Activated naive CD8-positive, alpha-beta T cell treated with anti-CD3 and anti-CD28 coated beads for 36 hours (primary cell): ENCODE measurements at places on chromosomes 4 and X. TPM values are rescaled to one million over a fixed set of nuclear protein-coding genes. Genes with fewer than 3 reads are reported as not detected.

Gene TIMM17B
- 60.5 TPM for total RNA-seq

Gene SLITRK4
- total RNA-seq: not detected

Gene RAB9A
- 33.8 TPM for total RNA-seq

Gene COL25A1
- total RNA-seq: 0.36 TPM

Gene ADAMTS3
- total RNA-seq: not detected

Gene SRPK3
- not detected for total RNA-seq

Gene RTL3
- not detected for total RNA-seq

Gene ADGRG4
- total RNA-seq: not detected

Gene MAGEA1
- total RNA-seq: not detected

Gene AMER1
- 4.4 TPM for total RNA-seq

Gene ZNF674
- total RNA-seq: 1.3 TPM

Gene AFAP1
- 13.6 TPM for total RNA-seq

Gene XK
- total RNA-seq: 0.06 TPM

Gene TRAPPC11
- total RNA-seq: 21.6 TPM

Gene AMBN
- total RNA-seq: not detected

Gene MAGEB17
- total RNA-seq: not detected

DNA sequence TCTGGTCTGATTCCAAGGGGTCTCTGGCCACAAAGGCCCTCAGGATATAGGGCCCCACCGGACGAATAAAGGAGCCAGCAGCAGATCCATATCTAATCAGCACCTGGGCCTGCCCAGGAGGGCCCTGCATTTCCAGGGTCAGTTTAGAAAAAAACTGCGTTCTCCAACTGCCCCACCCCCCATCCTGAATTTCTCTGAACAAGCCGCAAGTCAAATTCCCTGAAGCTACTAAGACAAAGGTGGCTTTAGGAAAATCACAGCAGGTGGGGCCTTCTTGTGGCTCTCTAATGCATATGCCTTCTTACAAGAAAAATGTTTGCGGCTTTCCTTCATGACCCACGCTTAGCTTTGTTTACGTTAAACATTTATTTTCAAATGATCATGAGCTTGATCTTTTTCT is 76.6 kb downstream of the MBNL3 start:
- no peak for DNase-seq

- no peak for DNase-seq
Observed at GRCh38 chrX:68443155-68443868, 10.0 kb upstream of the OPHN1 start.

DNA sequence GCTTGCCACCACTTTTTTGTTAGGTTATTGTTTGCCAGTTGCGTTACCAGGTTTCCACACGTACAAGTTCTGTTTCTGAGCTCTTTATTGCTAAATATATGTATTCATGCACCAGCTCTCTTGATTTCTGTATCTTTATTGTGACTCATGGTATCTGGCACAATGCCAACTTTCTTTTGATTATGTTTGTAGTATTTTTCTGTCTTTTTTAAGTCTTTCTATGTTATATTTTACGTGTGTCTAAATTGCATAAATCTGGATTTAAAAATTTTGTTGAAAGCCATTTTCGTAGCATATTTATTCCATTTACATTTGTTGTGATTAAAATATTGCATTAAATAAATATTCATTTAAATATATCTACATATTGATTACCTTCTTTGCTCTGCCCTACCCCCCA is 73.8 kb downstream of the KDM6A start:
- DNase-seq: no peak

DNA sequence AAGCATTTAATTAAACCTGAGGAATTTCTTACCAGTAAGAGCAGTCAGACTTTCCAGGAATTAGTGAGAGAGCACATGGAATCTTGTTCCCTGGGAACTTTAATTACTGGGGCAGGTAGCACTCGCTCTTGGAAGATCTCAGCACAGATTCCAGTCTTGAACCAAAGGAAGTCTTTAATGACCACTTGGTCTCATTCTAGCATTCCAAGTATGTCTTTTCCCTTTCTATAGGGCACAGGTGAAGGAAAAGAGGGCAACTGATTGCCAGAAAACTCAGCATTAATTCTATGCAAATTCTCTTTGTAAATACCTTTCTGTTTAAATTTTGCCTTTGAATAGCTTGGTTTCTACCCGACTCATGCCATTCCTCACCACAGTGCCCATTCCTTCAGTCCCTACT is 236.6 kb downstream of the LDB2 start:
- DNase-seq: no peak

DNA sequence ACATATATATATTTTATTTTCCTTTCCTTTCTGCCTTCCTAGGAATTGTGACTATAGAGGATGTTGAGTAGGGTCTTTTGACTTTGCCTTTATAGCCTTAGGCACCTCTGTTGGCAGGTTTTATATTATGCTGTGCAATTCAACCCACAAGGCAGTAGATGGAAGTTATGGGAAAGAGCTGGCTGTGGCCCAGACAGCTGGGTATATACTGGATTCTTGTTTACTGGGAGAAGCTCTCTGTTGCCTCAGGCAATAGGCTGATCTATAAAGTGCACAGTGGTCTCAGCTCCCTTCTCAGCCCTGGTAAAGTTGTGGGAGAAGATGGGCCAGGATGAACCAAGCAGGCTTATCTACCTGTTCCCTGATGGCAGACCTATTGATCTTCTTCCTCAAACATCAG is 342.0 kb downstream of the GBA3 start:
- DNase-seq: no peak

DNA sequence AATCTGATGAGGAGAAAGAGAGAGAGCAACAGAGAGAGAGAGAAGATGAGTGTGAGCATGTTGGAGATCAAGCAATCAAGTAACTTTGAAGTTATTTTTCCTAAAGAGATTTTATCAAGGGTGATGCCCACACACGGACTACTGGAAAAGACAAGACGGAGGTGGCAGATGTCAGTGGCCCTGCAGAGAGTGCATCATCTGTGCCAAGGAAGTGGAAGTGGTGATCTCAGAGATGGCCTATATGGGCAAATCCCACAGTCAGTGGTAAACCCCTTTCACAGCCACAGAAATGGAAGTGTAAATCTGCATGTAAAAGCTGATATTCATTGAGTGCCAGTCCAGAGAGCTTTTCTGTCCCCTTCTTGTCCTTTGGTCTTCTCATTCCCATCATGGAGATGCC is 577.2 kb upstream of the AADAT start:
- no peak for DNase-seq

DNA sequence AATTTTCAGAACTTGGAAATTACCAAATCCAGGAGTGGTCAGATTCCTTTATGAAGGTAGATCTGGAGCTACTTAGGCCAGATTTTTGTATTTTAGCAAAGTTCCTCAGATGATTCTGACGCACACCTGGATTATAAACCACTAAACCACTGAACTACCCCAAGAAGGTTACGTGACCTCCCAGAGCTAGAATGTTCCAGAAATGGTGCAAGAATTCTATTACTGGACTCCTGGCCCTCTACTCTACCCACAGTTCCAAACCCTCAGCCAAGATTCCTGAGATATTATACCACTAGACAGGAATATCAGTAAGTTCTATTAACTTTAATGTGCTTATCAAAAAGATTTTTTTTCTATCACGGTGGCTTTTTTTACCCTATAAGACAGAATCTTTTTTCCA is 67.1 kb downstream of the ABCG2 start:
- DNase-seq: no peak

GRCh38 chrX:71930298-71930697 is 19.7 kb downstream of the NHSL2 start:
- no peak for DNase-seq

- DNase-seq: no peak
Observed at GRCh38 chr4:158841540-158841939, 72.7 kb downstream of the FNIP2 start.

- DNase-seq: no peak
Observed at GRCh38 chr4:113109106-113109718, 59.8 kb downstream of the ANK2 start.

DNA sequence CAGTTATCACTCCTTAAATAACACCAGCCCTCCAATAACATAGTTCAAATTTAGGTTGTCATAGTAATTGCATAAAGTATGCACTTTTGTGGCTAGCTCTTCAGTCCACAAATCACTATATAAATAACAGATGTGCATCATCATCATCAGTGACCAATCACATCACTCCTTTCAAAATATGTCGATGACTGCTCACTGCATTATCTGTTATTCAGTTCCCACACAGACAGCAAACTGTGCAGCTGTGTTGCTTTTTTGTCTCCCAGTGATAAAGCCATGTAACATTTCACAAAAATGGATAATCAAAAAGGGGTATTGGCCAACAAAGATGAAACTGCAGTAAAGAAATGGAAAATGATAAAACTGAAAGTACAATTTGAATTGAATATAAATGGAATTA is 205.4 kb downstream of the DCLK2 start:
- no peak for DNase-seq

GRCh38 chrX:10979956-10980355 is 131.2 kb upstream of the HCCS start:
- no peak for DNase-seq

DNA sequence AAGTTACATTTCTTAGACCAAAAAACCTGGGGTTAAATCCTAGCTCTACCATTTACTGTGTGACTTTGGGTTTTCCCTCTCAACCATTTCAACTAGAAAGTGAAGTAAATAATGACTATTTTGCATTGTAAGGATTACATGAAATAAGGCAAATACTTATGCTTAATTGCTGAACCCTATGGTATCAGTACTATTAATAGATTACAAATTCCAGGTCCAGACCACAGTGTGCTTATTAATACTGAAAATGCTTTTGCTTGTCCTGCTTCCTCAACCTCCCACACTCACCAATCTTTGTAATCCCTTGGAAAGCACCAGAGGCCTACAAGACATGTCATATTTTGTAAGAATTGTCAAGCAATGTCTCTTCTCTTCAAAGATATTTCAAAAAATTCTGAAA is 456.5 kb downstream of the SPOCK3 start:
- DNase-seq: no peak

- DNase-seq: no peak
Observed at GRCh38 chrX:53471346-53471745, 37.2 kb upstream of the HSD17B10 start.

GRCh38 chrX:11215191-11215921 is 77.9 kb upstream of the AMELX start:
- DNase-seq: no peak

- no peak for DNase-seq
Observed at GRCh38 chr4:178086320-178086719, 644.1 kb upstream of the AGA start.

- no peak for DNase-seq
Observed at GRCh38 chr4:182770259-182770995, 146.8 kb downstream of the DCTD start.

DNA sequence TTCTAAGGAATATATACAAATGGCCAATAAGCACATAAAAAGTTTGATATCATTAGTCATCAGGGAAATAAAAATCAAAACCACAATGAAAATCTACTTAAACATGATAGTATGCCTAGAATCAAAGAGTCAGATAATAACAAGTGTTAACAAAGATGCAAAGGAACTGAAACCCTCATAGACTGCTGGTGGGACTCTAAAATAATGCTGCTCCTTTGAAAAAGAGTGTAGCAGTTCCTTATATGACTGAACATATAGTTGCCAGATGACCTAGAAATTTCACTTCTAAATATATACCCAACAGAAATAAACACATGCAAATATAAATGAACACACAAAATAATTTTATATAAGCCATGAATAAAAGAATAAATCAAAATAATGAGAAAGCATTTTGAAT is 205.1 kb upstream of the CTSO start:
- DNase-seq: no peak

GRCh38 chr4:47054130-47054529 is 22.8 kb downstream of the GABRB1 start:
- DNase-seq: no peak

- no peak for DNase-seq
Observed at GRCh38 chr4:78774417-78774816, 1.7 kb upstream of the BMP2K start.

DNA sequence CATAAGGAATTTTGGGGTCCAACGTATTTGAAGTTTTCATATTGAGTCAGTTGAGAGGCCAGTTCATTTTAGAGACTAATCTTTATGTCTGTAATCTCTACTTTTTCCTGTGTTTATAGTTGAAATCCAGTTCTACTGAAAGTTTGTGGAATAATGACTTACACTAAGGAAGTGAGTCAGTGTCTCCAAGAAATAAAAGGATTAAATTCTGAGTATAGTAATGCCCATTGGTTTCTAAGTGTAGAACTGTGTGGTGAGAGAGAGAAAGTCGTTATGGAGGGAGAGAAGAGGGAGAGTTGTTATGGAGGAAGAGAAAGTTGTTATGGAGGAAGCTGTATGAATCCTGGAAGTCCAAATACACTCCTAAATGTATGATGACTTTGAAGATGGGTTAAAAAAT is 264.6 kb upstream of the HAND2 start:
- no peak for DNase-seq

DNA sequence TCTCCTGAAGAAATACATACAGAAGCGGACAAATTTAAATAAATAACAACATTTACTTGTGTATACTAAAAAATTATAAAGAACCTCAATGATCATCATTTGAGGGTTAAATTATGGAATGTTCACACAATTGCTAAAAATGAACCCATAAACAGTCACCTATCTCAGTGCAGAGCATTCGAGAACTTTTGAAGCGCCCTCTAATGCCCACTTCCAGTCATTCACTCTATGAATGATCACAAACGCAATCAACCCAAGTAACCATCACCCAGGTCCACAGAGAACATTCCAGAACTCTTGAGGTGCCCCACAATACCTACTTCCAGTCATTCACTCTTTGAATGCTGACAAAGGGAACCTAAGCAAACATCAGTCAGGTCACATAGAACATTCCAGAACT is 103.5 kb upstream of the PLAC1 start:
- no peak for DNase-seq

DNA sequence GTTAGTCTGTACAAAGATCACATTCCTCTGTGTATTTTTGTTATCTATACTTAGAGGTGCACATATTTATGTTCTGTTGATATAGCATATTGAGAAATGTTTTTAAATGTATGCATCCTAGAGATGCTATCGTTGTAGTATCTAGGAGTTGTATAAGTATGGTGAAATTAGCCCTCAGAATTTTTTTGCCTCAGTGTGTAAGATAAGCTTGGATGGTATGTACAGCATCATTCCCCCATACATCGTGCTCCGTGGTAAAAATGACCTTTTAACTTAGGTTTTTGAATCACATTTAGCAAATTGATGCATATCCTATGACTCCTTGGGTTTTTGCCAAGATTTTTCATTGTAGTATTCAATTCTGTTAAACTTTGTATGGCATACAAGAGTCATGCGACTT is 113.5 kb downstream of the RPA4 start:
- no peak for DNase-seq

GRCh38 chrX:22203186-22203585 is 69.5 kb upstream of the CBLL2 start:
- no peak for DNase-seq

- DNase-seq: no peak
Observed at GRCh38 chrX:147945286-147945685, 33.6 kb downstream of the FMR1 start.

- no peak for DNase-seq
Observed at GRCh38 chrX:825991-826390, 195.4 kb downstream of the SHOX start.

GRCh38 chr4:10746371-10747171 is 62.0 kb upstream of the CLNK start:
- DNase-seq: no peak

- DNase-seq: no peak
Observed at GRCh38 chr4:108048157-108048556, 58.5 kb downstream of the HADH start.

- peak; percentile 13 for DNase-seq
Observed at GRCh38 chr4:81405900-81406401, 65.8 kb downstream of the RASGEF1B start.
